ENCODE measurements at places on chromosomes 11 and 22. TPM values are rescaled to one million over a fixed set of nuclear protein-coding genes. Genes with fewer than 3 reads are reported as not detected.

GRCh38 chr11:66559142-66559865, 9.1 kb downstream of the CTSF start:
- no peaks in the 10 kb centered on the region for H3K27me3 ChIP-seq
- H3K4me1 ChIP-seq, result peaks cover 5% of the 10 kb centered on the region
- no peaks in the 10 kb centered on the region for H3K36me3 ChIP-seq
- no peak overlapping the region for H3K27ac ChIP-seq
- H3K4me3 ChIP-seq, result no peak overlapping the region
- DNase-seq, result peak; percentile 73

DNA sequence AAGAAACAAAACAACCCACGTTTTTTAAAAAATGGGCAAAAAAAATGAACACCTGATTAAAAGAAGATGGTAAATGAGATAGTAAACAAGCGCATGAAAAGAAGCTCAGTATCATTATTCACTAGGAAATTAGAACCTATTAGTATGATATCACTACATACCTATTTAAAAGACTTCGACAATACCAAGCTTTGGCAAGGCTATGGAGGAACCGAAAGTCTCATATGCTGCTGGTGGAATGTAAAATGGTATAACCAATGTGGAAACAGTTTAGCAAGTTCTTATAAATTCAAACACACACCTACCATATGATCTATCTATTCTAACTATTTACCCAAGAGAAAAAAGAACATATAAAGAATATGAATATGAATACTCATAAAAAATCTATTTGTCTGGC, 143.8 kb downstream of the APOL5 start:
- no peak overlapping the region for H3K4me3 ChIP-seq
- no peak overlapping the region for H3K27ac ChIP-seq
- peaks cover 7% of the 10 kb centered on the region for H3K4me1 ChIP-seq
- H3K27me3 ChIP-seq, result no peaks in the 10 kb centered on the region

DNA sequence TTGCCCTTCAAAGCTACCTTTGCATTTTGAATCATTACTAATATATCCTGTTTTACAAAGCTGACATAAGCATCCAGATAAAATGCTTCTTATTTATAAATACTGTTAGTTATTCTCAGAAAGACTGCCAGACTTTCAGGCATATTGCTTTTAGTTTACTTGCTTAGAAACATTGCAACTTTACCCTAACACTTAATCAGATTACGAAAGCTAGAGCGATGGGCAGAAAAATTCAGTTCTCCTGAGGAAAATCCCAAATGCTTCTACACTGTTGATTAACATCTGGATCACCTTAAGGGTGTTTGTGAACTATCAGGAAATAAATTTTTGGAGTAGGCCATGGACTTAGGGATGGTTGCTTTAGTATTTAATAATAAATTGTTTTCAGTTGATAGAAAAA, 289.7 kb upstream of the MPPED2 start:
- no peaks in the 10 kb centered on the region for H3K27me3 ChIP-seq
- no peaks in the 10 kb centered on the region for H3K4me1 ChIP-seq
- no peaks in the 10 kb centered on the region for H3K36me3 ChIP-seq
- no peak overlapping the region for H3K4me3 ChIP-seq

GRCh38 chr11:133984828-133985227, 28.1 kb upstream of the IGSF9B start:
- no peaks in the 10 kb centered on the region for H3K27me3 ChIP-seq
- DNase-seq, result no peak
- no peak overlapping the region for H3K4me3 ChIP-seq
- no peak overlapping the region for H3K27ac ChIP-seq
- H3K4me1 ChIP-seq, result no peaks in the 10 kb centered on the region
- no peaks in the 10 kb centered on the region for H3K36me3 ChIP-seq

- no peaks in the 10 kb centered on the region for H3K4me1 ChIP-seq
- H3K4me3 ChIP-seq, result no peak overlapping the region
- no peak for DNase-seq
- H3K27ac ChIP-seq, result no peak overlapping the region
- no peaks in the 10 kb centered on the region for H3K27me3 ChIP-seq
These were observed 71.5 kb downstream of the FBLN1 start for GRCh38 chr22:45574069-45574703.

DNA sequence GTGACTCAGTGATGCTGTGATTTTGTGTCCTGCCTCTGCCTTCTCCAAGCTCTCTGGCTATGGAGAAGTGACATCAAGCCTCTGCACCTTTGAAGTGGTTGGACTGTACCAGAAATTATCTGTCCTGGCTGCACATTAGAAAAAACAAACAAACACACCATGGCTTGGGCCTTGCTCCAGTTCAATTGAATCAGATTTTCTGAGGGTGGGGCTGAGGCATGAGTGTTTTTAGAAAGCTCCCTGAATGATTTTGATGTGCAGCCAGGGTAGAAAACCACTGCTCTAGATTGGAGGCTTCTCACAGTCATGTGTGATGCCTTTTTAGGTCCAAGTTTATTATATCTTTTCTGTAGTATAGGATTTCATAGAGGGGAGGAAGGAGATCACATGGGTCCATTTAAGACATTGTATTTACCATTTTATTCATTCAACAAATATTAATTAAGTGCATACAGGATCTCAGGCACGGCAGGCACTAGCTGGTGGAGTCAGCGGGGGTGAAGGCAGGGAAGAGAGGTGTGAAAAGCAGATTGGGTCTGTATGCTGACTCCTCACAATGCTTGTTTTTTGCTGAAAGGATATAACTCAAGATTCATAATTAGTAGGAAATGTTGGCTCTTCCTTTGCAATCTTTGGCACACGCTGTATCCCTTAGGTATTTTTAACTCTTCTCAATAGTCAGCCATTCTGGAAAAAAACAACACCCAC, 7.1 kb upstream of the VSTM5 start:
- H3K27me3 ChIP-seq, result no peaks in the 10 kb centered on the region
- no peak overlapping the region for H3K27ac ChIP-seq
- H3K36me3 ChIP-seq, result no peaks in the 10 kb centered on the region
- no peak for DNase-seq

DNA sequence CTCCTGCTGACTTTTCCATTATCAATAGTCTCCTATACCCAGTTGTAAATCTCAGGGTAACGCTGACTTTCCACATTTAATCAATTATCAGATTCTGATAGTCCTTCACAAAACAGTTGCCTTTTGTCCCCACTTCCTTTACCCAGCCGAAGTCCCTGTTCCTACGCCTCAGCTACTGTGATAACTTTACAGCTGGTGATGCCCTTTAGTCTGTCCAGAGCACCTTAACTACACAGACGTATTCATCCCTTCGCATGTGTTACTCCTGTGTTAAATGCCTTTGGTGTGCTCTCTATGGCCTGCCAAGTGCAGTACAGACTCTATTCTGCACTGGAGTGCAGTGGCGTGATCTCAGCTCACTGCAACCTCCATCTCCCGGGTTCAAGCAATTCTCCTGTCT, 20.2 kb downstream of the SSH3 start:
- no peak overlapping the region for H3K4me3 ChIP-seq
- H3K27ac ChIP-seq, result no peak overlapping the region
- DNase-seq, result no peak
- H3K27me3 ChIP-seq, result no peaks in the 10 kb centered on the region

GRCh38 chr22:20427945-20428417, 9.6 kb downstream of the SCARF2 start:
- H3K36me3 ChIP-seq, result no peaks in the 10 kb centered on the region
- H3K27me3 ChIP-seq, result no peaks in the 10 kb centered on the region
- DNase-seq, result peak; percentile 21
- H3K27ac ChIP-seq, result no peak overlapping the region

DNA sequence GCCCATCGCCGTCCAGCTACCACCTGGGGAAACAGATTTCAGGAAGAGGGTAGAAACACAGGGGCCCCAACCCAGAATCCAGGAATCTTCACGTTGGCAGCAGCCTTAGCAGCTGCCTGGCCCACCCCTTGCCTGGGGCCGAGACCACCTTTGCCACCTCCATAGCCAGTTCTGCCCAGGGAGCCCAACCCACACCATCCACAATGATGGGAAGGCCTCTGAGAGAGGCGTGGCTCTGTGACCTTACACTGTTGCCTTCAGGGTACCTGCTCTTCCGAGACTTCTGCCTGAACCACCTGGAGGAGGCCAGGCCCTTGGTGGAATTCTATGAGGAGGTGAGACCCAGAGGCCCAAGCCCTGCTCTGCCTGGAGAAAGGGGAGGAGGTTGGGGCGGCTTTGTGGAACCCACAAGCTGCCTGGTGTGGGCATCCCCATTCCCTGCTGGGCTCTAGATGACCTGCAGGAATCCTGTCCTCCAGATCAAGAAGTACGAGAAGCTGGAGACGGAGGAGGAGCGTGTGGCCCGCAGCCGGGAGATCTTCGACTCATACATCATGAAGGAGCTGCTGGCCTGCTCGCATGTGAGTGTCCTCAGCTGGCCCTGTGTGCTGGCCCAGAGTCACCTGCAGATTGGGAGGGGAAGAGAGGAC, 10.0 kb upstream of the ANKRD13D start:
- H3K36me3 ChIP-seq, result peaks cover 46% of the 10 kb centered on the region
- no peaks in the 10 kb centered on the region for H3K27me3 ChIP-seq
- no peak overlapping the region for H3K27ac ChIP-seq
- H3K4me3 ChIP-seq, result no peak overlapping the region
- H3K4me1 ChIP-seq, result no peaks in the 10 kb centered on the region
- no peak for DNase-seq

- no peak for DNase-seq
- no peaks in the 10 kb centered on the region for H3K27me3 ChIP-seq
- H3K36me3 ChIP-seq, result no peaks in the 10 kb centered on the region
These were observed 3.6 kb downstream of the BCO2 start for GRCh38 chr11:112178936-112179335.

GRCh38 chr22:46026899-46027210, 49.9 kb upstream of the WNT7B start:
- H3K4me3 ChIP-seq, result peak overlapping the region; percentile 52
- DNase-seq, result no peak
- no peaks in the 10 kb centered on the region for H3K36me3 ChIP-seq
- no peaks in the 10 kb centered on the region for H3K4me1 ChIP-seq

DNA sequence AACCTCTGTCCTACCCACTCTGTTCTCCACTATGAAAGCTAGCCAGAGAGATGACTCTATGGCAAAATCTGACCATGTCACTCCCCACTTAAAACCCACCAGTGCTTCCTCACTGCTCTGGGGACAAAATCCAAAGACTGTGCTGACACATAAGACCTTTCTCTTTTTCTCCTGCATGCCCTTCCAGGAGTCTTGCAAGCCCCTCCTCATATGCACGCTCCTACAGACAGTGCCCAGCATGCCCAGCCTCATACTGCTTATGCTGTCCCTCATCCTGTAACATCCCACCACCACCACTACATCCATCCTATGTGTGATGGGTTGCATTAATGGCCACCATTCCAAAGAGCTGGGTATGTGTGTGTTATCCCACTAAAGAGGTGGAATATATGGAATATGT, 118.3 kb downstream of the BUD13 start:
- no peak overlapping the region for H3K27ac ChIP-seq
- no peak for DNase-seq
- no peaks in the 10 kb centered on the region for H3K36me3 ChIP-seq
- no peaks in the 10 kb centered on the region for H3K4me1 ChIP-seq
- H3K4me3 ChIP-seq, result no peak overlapping the region

DNA sequence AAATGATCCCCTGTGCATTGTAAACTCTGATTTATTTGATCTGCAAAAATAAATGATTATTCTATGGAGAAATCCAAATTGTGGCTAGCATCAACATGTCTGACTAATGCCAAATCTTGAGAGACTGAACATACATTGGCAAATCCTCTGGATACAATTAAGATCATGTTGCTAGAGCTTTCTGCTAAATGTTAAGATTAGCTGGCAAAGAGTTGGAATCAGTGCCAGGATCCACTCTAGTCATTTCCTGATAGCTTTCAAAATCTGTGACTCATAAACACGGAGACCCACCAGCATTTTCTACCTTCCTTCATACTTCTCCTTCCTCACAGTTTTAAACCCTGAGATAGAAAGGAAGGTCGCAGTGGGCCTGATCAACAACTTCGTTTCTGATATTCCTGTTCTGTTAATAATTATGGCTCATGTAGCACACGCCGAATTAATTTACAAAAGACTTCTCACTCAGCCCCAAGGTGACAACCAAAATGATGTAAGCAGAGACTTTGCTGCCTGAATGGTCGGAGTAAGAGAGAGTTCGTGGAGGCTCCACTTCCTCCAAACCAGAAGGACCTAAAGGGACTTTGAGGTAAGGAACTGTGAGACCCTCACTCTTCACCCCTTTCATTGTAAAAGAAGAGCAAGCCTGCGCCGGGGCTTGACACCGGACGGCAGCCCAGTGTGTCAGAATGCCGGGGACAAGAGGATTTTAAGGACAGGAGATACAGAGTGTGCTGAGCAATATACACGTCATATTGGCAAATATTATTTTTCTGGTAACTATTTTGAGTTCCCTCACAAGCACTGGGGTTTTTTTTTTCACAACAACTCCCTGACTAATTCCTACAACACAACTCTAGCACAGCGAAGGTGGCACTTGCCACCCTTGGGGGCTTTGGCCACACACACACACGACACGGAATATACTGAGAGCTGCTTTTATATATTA, 42.0 kb downstream of the SERPINH1 start:
- DNase-seq, result no peak
- H3K27me3 ChIP-seq, result no peaks in the 10 kb centered on the region
- H3K4me1 ChIP-seq, result no peaks in the 10 kb centered on the region
- H3K36me3 ChIP-seq, result no peaks in the 10 kb centered on the region

DNA sequence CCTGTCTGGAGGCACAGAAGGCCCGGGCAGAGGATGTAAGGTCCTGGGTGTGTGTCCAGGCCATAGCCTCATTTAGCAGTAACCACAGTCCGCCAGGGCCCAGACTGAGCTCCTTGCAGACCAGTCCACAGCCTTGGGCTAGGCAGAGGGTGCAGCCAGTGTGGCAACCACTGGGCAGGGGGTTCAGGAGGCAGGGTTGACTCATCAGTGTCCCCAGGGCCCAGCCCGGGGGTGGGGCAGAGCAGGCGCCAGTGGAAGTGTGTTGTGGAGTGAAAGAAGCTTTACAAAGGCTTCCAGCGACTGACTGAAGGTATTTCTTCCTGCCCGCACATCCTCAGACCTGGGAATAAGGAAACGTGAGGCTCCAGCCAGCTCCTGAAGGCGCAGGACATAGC, 27.7 kb upstream of the WNT11 start:
- no peak overlapping the region for H3K4me3 ChIP-seq
- H3K27me3 ChIP-seq, result no peaks in the 10 kb centered on the region
- no peak overlapping the region for H3K27ac ChIP-seq
- H3K4me1 ChIP-seq, result no peaks in the 10 kb centered on the region
- DNase-seq, result peak; percentile 70

- H3K27me3 ChIP-seq, result no peaks in the 10 kb centered on the region
- H3K4me3 ChIP-seq, result no peak overlapping the region
- DNase-seq, result no peak
These were observed 48.5 kb upstream of the HSPA8 start for GRCh38 chr11:123110397-123110796.

DNA sequence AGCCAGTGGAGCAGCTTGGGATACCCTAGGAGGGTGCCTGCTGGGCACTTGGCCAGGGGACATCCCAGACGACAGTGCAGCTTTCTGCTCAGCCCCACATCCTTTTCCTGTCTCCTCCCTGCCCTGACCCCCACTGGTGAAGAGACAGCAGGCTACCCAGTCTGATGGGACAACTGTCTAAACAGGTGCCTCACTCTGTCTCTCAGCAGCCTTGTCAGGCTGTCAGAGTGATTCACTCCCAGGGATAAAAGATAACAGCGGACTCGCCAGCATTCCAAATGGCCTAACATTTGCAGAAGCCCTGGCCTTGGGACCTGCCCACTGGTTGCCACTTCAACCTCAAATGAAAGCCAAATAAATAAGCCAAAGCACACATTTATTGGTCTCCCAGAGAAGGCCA, 318.6 kb upstream of the PLET1 start:
- no peaks in the 10 kb centered on the region for H3K27me3 ChIP-seq
- H3K4me3 ChIP-seq, result no peak overlapping the region
- no peak overlapping the region for H3K27ac ChIP-seq
- H3K4me1 ChIP-seq, result no peaks in the 10 kb centered on the region
- no peaks in the 10 kb centered on the region for H3K36me3 ChIP-seq
- no peak for DNase-seq

Gene CCDC87
- total RNA-seq, result 0.37 TPM

Gene SULT4A1
- total RNA-seq, result 0.47 TPM

Gene FERMT3
- 4.1 TPM for total RNA-seq

Data from pancreas (tissue), 10 donors.